ENCODE measurements at places on chromosomes 7 and 10.

- DNase-seq: no peak
These were observed 90.7 kb downstream of the MKI67 start for GRCh38 chr10:128035557-128035973.

DNA sequence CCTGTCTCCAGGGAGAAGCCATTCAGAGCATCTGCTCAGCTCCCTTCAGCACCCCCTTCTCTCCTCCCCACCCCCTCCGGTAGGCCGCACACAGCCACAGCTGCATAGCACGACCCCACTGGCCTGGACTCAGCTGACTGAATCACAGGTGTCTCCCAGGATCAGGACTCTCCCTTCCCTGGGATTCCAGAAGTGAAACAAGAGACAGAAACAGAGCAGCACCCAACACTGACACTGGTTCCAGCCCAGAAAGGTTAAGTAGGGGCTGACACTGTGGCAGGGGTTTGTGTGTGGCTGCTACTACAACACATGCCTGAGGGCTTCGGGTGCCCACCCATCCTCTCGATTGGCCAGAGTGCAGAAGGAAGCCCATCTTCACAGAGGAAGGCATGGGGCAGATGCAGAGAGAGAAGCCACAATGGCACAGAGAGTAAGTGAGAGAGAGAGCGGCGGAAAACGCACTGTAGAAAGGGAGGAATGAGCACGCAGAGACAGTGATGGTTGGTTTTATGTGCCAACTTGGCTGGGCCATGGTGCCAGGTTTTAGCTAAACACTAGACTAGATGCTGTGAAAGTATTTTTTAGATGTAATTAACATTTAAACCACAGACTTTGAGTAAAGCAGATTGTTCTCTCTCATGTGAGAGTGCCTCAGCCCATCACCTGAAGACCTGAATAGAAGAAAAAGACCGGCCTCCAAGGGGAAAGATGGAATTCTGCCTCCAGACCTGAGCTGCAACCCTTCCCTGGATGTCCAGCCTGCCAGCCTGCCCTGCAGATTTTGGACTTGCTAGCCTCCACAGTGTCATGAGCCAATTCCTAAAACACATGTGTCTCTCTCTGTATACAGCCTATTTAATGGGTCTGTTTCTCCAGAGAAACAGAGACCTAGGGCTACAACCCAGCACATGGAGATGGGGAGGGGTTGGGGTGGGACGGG, 107.5 kb downstream of the GRB10 start:
- DNase-seq: no peak

DNA sequence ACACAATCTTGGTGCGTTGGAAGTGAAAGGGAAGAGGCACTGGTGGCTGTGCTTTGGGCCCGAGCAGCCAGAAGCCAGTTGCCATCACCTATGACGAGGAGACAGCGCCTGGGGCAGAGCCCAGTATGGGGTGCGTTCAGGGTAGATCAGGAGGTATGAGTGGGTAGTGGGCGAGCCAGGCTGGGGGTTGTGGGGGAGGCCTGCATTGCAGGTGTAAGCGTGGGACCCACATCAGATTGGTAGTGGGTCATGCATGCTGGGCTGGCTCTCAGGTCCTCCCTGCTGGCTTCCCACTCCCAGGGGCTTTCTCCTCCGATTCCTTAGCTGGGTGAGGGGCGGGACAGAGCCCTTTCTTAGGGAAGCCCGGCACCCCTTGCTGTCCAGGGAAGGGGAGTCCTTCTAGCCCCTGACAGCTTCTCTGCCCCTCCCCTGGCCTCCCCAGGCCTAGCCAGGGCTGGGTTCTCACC, 445 bp upstream of the PVRIG start:
- DNase-seq: no peak

- DNase-seq: no peak
These were observed 40.3 kb downstream of the PITRM1 start for GRCh38 chr10:3132036-3133025.

DNA sequence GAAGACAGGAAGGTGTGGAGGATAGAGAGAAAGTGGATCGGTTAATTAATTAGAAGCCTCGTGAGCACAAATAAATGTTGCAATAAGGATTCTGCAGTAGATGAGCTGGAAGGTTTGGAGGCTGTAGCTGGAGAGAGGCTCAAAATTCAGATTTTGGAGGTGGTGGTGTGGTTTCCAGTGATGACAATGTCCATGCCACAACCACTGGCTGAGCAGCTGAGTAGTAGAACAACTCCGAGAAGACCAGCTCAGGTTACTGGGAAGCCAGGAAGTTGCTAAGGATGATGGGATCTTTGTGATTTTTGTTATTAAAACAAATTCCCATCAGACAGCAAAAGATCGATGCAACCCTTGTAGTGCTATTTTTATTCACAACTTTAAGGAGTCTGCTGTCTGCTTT, 7.7 kb downstream of the SLC26A4 start:
- no peak for DNase-seq

DNA sequence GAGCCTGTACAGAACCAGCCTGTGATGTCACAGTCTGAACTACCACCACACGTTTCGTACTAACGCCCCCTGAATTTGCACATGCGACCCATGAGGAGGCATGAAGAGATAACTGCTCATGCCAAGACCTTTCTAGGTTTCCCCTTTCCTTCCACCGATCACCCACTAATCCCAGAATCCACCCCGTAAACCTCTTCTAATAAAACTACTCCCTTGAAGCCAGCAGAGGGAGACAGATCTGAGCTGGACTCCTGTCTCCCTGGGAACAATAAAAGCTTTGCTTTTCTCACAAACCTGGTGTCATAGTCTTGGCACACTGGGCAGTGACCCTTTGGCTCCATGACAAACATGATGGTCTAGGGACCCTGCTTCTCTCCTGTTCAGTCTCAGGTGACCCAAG, 144.5 kb downstream of the FRMD4A start:
- no peak for DNase-seq

GRCh38 chr7:136687693-136688322, 180.6 kb upstream of the CHRM2 start:
- no peak for DNase-seq

GRCh38 chr10:66209025-66209424, 716.8 kb upstream of the LRRTM3 start:
- DNase-seq: no peak

DNA sequence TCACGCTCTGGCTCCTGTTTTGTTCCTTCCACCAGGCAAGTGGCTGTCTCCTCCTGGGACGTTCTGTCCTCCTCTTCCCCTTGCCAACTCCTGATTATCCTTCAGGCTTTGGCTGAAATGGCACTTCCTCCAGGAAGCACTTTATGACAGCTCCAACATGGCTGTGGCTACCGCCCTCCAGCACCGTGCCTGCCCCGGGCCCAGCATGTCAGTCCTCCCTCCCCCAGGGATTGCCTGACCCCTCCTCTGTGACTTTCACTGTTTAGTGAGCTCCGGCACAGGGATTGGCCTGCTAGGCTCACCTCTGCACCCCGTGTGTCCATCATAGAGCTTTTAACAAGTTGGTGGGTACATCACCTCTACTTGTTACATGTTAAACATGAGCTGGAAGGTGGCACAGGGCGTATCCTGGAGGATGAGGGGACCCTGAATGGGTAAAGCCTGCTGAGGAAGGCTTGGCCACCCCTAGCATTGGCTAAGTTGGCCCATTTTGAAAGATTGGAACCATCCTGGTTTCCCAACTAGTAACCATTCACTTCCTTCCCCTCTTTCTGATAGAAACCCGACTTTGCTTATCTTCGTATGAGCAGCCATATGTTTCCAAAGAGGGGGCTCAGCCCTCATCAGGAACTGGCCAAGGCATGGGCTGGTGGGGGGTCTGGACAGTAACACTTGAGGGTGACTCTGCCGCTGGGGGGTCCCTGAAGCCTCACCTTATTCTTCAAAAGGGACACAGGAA, 10.5 kb upstream of the ADAMTS14 start:
- no peak for DNase-seq

DNA sequence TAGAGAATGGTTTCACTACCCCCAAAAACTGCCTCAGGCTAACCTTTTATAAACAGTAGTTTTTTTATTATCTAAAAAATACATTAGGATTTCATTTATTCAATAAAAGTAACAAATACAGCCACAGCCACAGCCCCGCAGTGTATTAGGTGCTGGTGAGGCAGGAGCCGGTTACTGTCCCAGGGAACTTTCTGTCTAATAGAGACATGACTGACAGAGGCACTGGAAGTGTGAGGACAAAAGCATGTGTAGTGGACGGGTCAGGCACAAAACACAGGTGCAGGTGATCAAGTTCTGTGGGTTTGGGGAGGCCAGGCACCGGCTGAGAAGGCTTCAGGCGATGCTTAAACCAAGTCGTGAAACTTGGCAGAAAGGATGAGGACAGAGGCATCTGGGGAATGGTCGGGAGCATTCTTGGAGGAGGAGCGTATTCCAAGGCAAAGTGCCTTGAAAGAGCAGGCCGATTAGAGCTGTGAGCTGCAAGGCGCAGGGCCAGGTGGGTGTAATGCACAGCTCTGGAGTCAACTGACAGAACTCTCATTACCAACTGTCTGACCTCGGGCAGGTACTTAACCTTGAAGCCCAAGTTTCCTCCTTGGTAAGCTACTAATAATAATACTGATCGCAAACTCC, 138.2 kb downstream of the USP6NL start:
- DNase-seq: no peak

DNA sequence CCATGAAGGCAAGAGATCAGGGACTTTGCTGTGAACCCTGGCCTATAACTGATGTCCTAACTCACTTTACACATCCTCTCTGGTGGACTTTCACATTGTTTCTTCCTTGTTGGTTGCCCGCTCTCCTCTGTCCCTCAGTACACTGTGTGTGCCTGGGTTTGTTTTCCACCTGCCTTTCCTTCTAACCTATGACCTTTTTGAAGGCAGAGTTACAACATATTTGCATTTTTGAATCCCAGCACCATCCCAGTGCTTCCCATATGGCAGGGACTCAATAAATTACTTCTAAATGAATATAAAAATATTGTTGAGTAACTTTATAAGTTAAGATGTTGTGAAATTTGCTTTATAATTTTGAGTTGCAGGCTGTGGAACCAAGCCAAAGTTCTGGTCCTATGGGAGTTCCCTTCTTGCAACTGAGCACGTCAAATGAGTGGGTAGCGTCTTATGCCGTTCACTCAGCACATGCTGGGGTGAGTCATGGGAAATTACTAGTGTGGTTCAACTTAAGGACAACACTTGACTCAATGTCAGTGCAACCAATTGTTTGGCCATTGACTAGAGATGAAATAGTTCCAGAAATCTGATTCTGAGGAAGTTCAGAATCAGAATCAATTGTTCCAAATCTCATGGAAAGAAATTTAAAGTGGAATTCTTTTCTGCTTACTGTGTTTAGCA, 250.9 kb downstream of the TWIST1 start:
- DNase-seq: no peak

DNA sequence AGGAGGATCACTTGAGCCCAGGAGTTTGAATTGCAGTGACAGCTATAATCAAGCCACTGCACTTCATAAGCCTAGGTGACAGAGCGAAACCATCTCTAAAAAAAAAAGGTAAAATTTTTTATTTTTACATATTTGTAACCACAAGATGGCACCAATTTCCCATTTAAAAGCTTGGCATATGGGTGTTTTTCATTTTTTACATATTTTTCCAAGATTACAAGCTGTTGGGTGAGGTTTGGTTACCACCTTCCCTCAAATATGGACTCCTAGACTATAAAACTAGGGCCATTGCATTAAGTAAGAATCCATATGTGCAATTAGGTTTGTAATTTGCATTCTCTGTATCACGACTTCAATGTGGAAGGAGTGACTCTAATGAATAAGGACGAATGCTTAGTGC, 129.3 kb upstream of the ACBD5 start:
- peak; percentile 21 for DNase-seq

DNA sequence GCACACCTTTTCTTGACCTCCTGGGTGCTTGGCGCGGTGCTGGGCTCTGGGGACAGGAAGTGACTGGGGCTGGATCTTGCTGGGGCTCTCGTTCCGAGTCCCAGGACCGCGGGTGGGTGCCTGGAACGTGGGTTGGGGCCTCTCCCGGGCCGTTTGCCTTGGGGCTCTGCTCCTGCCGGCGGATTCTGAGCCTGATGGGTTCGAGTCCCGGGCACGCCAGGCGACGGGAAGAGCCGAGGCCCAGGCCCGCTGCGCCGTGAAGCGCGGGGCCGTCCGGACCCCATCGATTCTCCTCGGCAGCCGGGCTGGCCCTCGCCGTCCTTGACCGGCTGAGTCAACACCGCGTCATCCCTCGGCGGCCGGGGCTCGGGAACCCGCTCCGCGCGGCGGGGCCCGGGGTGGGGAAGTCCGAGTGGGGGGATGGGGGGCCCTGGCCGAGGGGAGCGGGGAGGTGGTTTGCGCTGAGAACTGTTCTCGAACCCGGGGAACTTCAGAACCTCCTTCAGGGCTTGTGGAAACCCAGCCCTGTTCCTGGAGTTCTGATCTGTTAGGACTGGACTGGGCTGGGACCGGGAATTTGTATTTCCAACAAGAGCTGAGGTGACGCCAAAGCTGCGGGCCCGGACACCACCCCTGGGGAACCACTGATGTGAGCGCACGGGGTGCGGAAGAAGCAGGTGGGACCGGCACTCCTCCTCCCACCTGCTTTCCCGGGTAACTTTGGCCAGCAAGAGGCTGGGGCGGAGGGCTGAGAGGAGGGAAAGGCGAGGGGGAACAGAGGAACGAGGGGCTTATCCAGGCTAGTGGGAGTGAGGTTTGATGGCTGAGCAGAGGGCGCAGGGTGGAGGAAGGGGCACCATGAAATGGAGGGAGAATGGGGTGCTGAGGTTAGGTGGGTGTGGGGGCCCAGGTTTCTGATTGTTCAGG, 6.2 kb downstream of the HHEX start:
- DNase-seq: no peak

GRCh38 chr10:132192076-132192975, 5.6 kb downstream of the DPYSL4 start:
- DNase-seq: no peak

- no peak for DNase-seq
These were observed 56.2 kb upstream of the NPY start for GRCh38 chr7:24227603-24228359.

DNA sequence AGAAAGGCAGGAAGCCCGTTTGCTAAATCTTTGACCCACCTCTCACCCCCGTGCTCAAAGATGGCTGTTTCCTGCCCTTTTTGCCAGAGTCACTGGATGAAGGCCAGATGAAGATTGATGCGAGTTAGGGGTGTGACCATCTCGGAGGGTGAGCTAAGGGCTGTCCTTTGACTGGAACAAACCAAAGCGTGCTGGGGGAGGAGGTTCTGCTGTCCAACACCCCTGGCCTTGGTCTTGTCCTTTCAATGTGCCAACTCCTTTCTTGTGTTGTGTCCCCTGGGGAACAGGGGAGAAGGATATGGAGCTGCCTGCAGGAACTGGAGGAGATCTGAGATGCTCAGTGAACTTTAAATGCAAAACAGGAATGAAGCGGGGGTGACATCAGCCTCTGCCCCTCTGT, 90.3 kb upstream of the ADAM12 start:
- DNase-seq: no peak

- DNase-seq: peak; percentile 83
These were observed 145.3 kb downstream of the MAGI2 start for GRCh38 chr7:79308192-79308591.

DNA sequence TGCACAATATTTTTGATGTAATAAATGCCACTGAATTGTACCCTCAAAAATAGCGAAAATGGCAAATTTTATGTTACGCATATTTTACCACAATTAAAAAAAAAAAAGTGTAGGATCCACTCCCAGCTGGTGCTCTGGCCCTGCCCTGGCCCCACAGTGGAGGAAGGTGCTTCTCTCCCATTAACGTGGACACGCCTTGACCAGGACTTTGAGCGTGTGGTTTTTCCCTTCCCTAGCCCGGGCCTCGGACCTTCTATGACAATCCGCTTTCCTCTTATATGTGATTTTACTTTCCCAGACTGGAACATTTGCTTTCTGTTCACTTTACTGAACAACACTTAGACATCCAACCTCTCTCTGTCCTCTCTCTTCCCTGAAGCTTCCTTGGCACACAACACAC, 29.7 kb upstream of the OCM start:
- DNase-seq: no peak

All from NCI-H1417 (cell line).